ENCODE measurements at places on chromosomes 6 and 20.

DNA sequence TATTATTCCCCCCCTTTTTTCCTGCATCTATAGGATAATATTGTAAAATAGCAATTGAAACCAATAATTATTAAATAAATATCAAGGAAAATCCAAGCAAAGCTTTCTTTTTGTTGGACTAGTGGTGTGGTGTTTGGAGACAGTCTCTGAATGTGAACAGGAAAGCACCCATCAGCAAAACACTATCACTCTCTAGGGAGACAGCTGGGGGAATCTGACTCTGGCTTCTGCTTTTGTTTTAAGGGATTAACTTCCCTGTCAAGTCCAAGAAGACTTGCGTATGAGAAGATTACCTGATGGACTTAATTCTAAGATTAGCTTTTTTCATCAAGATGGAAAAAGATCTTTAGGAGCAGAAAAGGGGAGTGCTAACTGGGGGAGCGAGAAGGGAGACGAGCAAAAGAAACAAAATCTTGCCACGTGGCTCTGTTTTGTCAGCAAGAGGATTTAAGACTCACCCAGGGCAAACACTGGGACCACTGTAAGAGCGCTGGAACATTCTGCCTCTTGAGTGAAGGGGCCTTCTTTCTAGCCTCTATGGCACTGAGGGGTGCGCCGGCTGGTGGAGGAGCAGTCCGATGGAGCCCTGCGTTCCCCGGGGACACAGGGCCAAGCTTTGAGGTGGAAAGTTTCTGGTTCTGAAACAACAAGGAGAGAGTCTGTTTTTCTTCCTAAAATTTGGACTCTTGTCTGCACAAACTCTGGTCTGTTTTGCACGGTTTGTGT is 570 bp downstream of the TULP4 start:
- no peak for DNase-seq

GRCh38 chr6:111047244-111047643 is 40.1 kb upstream of the SLC16A10 start:
- DNase-seq = no peak

DNA sequence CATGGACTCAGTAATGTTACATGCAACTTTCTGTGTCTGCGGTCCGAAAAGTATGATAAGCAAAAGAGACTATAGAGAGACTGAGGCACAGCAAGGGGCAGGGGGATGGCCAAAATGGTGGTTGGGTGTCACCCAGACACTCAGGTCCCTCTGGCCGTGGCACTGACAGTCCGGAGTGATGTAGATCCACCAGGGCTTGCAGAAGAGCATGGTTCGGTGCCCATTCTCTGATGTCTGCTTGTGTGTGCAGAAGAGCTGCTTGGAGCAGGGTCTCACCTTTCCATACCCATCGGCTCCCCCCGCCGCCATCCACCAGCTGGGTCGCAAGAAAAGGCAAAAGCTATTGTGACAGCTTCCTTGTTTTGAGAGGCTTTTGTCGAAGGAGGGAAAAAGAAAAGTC is 6.6 kb upstream of the APCDD1L start:
- no peak for DNase-seq

GRCh38 chr6:36323062-36323461 is 13.6 kb downstream of the BNIP5 start:
- no peak for DNase-seq

GRCh38 chr20:61100489-61100888 is 151.6 kb upstream of the CDH4 start:
- DNase-seq = no peak

DNA sequence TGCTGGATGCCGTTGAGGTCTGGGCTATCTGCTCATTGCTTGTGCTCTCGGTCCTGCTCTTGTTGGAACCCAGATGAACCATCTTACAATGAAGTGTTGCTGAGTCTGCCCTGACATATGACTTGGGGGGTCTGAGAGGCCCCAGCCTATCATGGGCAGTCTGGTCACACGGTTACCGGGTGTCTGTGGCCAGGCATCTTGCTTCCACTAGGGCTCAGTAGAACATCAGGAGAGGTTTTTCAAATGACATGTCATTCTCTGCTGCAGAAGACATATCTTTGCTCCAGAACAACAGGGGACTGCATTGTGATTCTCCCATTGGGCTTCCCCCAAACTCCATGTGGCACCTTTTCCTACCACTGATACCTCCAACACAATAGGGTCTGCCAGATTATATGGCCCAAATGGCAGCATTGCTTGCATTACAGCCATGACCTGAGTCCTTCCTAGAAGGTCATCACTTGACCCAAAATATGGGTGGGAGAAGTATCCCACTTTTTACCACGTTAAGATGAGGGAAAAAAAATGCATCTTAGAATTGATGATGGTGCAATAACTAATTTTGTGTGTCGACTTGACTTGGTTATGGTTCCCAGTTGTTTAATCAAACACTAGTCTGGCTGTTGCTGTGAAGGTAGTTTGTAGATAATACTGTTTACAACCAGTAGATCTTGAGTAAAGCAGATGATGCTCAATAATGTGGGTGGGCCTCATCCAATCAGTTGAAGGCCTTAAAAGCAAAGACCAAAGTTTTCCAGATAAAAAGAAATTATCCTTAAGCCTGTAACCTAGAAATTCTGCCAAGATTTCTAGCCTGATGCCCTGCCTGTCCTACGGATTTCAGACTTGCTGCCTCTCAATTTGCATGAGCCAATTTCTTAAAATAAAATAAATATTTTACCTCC is 241.0 kb downstream of the QKI start:
- no peak for DNase-seq

DNA sequence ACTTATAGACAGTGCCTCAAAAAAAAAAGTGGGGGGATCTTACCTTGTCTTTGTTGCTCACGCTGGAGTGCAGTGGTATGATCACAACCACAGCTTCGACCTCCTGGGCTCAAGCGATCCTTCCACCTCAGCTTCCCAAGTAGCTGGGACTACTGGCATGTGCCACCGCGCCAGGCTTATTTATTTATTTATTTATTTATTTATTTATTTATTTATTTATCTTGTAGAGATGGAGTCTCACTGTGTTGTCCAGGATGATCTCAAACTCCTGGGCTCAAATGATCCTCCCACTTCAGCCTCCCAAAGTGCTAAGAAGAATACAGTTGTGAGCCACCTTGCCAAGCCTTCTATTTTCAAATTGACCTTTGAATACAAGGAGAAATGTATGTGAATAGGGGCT is 553.0 kb upstream of the BTBD3 start:
- no peak for DNase-seq

DNA sequence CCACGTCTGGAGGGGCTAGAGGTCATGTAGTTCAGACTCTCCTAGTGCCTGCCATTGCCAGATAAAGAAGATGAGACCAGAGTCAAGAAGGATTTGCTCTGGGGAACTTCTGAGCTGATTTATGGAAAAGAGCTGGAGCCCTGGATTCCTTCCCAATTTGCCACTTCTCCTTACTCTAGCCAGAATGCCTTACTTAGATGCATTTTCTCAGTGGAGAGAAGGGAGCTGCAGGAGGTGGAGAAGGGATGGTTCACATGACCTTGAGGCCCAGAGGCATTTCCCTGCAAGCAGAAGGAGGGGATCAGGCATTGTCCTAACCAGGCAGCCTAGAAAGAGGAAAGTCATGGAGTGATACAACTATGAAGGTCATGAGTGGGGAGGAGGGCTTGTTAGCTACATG is 122.2 kb downstream of the UNC5CL start:
- DNase-seq = no peak

DNA sequence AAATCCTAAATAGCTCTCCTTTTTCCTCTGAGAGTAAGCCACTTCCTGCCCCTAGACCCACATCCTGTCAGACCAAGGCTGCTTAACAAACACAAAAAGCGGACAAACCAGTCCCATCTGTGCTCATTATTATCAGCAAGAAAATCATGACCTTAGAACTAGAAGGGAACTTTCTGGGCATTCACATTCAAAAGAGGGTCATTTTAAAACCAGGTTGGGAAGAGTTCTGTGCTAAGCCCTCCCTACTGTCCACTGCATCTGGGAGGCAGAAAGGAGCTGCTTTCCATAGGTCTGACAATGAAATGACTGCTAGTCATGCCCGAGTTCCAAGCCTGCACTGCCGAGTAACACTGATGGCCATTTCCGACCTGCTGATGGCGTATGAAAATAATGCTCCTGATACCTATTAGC is 15.4 kb downstream of the EZR start:
- DNase-seq = no peak

DNA sequence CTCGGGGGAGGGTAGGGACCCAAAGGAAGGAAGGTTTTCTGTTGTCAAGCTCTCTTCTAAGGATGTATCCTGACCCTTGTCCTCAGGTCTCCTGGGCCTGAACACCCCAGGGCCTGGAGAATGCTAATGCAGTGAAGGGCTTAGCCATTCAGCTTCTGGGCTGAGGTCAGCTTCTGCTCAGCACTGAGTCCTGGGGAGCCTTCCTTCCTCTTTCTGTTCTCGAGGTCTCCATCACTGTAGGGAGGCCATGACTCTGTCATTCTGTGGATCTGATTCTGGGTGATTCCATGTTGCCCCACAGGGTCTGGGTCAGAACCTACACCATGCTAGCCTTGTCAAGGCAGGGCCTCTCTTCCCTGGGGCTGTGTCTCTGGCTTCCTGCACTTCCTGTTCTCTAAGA is 712.7 kb downstream of the DHX35 start:
- DNase-seq = no peak

DNA sequence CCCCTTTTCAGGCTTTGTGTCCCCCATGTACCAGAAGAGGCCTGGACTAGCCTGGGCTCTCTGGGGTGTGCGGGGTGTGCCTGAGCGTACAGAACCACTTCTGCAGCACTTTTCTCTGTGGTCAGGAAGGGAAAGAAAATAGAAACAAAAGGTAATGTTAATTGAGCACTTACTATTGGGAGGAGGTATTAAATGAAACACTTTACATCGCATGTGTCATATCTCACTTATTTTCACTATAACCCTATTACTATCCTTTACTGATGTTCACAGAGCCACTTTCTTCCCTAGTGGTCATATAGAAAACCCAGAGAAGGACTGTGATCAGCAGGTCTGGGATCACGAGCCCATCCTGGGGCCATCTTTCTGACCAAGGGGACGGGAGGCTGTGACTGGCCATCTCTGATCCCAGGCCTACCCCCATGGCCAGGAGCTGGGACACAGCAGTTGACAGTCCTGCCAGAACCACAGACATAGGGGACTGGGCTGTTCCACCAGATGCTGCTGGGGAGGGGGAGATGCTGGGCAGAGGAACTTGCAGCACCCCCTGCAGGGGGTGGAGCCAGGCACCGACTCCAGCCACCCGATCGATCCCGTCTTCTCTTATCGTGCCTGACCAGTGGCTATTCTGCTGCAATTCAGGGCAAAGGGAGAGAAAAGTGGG is 107.6 kb downstream of the VEGFA start:
- DNase-seq = no peak

GRCh38 chr20:53804920-53805894 is 211.6 kb upstream of the ZNF217 start:
- no peak for DNase-seq

DNA sequence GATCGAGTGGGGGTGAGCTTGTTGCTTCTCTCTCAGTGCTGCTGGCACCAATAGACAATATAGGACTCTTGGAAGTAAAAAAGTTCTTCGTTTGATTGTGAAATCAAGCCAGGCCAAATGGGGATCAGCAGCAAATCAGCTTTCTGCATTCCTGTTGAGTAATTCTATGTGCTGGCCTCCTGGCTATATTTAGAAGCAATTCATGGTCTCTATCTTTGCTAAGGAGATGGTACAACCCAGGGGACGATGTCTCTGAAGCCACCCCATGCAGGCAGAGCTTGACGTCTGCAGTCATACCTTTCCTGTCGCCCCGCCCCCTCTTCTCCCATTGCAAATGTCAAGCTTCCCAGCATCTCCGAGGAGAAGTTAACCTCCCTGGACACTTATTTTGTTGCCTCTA is 199.1 kb downstream of the SCP2D1 start:
- DNase-seq = no peak

- DNase-seq = no peak
These were observed 25.8 kb upstream of the ADGRF5 start for GRCh38 chr6:46947497-46947896.
